T-helper 2 cell (primary cell): ENCODE measurements at places on chromosomes 12 and 14.

DNA sequence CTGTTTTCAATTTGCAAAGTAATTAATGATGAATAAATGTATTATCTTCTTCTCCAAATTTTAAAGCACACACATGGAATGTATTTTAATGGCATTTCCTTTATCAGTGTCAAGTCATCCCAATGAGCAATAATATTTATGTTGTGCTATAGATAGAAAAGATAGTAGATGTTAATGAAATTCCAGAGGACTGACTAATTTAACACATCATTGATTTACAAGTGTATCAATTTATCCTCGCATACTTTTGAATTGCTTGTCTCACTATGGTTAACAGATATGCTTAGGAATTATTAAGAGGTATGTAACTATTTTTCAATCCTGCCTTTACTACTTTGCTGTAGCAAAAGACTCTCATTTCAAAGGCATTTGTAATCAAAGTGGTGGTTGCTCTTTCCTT, 842.9 kb downstream of the SLC6A15 start:
- DNase-seq = no peak

DNA sequence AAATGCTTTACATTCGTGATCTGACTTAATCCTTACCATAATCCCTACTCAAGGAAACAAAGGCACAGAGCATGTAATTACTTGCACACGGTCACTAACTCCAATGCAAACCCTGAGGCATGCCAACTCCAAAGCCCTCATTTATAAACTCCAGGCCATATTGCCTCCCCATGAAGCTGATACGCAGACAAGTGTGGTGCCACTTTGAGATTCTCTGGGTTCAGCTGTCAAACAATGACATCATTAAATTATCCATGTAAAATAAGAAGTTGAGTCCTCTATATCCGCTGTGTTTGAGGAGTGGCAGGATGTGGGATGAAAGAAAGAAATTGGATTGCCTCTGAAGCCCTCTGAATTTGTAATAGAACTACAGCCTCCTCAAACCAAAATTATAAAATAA, 62.8 kb downstream of the ANO4 start:
- no peak for DNase-seq

DNA sequence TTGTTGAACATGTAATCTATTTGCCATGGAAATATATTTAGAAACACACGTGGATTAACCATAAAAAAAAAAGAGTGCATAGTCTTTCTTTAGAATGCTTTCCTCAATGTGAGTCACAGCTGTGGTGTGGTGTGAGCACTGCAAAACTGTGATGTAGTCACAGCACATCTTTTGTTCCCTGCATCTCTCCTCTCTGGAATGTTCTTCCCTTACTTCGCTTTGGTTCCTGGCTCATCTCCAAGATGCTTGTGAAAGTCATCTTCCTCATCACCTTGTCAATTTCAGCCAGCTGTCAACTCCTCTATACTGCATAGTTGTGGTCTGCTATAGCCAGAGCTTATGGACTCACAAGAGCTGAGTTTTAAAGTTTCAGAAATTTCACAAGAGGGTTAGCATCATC, 60.2 kb downstream of the STAB2 start:
- DNase-seq = no peak

GRCh38 chr12:131230340-131231031, 276.8 kb downstream of the ADGRD1 start:
- DNase-seq = no peak

GRCh38 chr14:100654814-100655740, 67.9 kb upstream of the BEGAIN start:
- DNase-seq = no peak

GRCh38 chr12:43238281-43238680, 313.7 kb downstream of the ADAMTS20 start:
- DNase-seq = no peak

DNA sequence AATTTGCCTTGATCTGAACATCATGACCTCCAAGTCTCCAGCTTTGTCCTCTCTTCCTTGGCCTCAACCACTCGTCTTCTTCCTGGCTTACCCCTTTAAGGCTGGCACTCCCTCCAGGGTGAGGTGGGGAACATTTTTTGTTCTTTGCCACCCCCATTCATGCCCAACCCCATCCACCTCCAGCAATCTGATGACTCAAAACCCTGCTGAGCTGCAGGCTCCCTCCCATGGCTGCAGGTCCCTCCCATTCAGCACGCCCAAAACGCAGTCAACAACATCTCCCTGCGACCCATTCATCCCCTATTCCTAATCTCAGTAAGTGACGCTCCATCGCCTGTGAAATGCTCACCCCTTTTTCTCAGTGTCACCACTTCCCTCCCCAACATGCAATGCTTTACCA, 138.8 kb upstream of the PRMT8 start:
- no peak for DNase-seq

DNA sequence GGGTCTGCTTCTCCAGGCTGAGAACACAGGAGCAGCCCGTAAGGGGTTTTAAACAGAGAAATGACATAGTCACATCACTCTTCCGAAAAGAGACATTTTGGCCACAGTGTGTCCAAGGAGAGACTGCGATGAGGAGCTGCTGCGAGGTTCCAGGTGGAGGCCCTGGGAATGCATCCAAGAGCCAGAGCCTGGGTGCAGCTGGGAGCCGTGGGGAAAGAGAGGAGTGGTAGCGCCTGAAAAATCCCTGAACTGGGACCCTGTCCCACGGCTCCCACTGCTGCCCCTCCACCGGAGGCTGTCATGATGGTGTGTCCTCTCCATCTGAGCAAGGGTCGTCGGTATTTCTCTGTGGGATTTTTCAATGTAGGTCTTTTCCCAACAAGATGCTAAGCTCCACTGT, 146.9 kb downstream of the BCL11B start:
- DNase-seq = no peak

GRCh38 chr14:83520837-83521236, 1987.2 kb upstream of the SEL1L start:
- DNase-seq = no peak

GRCh38 chr12:108683906-108684556, 47.3 kb downstream of the CORO1C start:
- DNase-seq = no peak

DNA sequence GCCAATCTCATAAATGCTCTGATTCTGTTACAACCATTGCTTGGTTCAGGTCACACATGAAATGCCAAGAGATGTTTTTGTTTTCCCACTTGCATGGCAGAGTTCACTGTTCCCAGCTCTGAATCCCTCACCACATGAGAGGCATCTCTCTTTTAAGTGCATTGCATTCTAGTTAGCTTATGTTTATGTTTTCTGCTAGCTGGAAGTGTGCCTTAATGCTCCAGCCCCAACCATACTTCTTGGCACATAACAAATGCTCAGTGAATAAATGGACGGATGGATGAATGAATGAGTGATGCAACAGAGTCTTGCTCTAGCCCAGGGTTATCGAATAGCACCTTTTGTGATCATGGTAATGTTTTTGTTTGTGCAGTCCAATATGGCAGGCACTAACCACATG, 197.3 kb downstream of the PPM1H start:
- no peak for DNase-seq

GRCh38 chr12:49555631-49556390, 12.1 kb downstream of the MCRS1 start:
- DNase-seq = no peak

DNA sequence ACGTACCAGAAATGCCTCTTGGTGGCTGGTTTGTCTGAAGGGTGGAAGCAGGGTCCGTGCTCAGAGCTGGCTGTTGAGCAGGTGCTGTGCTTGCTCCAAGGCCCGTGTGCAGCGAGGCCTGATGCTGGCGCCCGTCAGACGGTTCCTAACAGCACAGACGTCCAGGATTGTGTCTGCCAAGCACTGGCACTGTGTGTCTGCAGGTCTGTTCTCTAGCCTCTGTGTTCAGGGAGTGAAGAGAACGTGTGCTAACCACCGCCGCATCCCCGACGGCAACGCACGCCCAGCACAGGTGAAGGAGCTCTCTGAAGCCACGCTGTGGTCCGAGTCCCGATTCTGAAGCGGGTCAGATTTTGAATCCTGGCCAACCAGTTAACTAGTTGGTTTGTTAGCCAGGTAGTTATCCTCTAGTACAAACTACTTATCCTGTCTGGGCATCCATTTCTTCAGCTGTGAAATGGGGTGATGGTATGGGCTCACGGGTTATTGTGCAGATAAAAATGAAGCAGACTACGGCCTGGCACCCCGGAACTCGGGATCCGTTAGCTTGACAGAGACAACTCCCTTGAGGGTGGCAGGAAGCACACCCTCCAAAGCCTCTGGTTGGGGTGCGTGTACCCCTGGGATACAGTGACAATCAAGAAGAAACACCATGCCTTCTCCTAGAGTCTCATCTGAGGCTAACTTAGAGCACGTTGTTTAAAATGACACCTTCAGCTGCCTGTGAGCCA, 18.6 kb upstream of the TDRD9 start:
- no peak for DNase-seq

- no peak for DNase-seq
These were observed 2.3 kb downstream of the SPATS2 start for GRCh38 chr12:49369411-49370145.

GRCh38 chr14:100834082-100834793, 8.3 kb downstream of the MEG3 start:
- no peak for DNase-seq

DNA sequence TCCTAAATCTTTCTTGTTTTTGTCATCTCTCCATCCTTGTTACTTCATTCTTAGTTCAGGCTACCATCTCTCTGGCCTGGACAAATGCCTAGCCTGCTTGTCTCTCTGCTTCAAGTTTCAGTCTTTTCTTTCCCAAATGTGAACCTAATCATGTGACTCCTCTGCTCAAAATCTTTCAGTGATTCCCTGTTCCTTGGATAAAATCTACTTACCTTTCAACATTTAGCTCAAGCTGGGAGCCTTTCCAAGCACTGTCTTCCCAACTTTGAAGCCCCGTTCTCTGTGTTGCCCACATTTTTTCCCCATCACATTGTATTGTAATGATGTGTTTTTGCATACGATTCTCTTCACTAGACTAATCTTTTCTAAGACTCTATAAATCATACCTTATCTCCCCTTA, 24.7 kb downstream of the SLC7A8 start:
- no peak for DNase-seq

DNA sequence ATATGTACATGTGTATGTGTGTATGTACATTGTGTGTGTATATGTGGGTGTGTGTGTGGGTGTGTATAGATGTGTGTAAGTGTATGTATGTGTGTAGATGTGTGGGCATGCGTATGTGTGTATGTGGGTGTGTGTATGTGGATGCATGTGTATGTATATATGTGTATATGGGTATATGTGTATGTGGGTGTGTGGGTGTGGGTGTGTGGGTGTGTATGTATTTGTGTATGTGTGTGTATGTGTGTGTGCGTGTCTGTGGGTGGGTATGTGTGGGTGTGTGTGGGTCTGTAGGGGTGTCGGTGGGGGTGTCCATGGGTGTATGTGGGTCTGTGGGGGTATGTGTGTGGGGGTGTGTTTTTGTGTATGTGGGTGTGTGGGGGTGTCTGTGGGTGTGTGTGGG, 101.6 kb downstream of the PIWIL1 start:
- no peak for DNase-seq

GRCh38 chr14:103867020-103867419, 19.6 kb upstream of the PPP1R13B start:
- no peak for DNase-seq

DNA sequence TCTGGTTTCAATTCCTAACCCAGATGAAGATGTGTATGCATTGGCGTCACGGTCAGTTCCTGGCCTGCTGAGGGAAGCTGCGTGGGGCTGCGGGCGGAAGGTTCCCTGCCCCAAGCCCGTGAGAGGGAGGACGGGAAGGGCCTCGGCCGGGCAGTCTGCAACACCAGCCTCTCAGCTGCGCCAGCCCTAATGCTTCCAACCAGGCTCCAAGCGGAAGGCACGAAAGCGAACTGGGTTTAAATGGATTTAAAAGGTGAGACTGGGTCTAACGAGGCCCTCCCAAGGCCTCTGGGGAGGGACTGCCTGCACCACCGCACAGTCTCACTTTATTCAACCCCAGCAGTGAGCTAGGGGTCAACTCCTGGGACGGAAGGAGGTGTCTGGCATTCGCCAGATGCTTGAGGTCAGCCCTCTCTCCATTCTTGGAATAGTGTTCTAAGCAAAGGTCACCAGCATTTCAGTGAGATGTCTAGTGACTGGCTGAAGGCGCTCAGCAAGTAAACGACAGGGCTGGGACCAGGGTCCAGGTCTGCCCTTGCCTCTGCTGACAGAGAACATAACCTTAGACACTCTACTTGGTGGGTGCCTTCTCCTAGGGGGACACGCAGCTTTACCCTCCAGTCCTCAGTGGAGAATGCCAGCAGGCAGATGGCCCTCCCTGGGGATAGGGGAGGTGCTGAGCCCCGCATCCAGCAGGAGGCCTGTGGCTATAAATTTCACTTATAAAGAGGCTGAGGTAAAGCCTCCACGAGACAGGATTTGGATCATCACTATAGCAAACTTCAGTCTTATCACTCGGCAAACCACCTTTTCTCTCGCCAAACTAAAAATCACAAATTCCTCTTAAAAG, 92.2 kb downstream of the PIWIL1 start:
- DNase-seq = no peak

DNA sequence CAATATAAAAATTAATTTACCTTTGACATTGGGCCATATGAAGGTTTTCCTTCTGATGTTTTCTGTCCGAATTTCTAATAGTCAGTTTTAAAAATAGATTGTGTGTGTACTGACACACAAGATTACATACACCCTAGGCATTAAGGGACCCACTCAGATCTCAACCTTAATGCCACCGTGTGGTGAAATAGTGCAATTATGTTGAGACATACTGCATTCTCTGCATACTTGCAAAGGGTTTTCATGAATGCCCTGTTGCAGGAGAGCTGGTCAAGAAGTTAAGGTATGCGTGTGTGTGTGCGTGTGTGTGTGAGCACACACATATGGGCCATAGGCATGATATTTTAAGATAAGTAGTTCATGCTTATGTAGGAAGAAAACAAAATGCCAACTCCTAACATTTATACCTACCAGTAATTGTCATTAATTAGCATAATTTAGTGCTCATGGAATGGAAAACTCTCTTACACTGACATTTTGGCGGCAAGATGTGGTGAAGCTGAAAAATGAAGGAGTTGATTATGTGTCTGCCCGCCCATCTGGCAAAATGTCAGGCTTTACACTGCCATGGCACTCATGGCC, 58.8 kb downstream of the PIK3C2G start:
- DNase-seq = no peak

- no peak for DNase-seq
These were observed 80.5 kb upstream of the CAPRIN2 start for GRCh38 chr12:30835216-30835615.

DNA sequence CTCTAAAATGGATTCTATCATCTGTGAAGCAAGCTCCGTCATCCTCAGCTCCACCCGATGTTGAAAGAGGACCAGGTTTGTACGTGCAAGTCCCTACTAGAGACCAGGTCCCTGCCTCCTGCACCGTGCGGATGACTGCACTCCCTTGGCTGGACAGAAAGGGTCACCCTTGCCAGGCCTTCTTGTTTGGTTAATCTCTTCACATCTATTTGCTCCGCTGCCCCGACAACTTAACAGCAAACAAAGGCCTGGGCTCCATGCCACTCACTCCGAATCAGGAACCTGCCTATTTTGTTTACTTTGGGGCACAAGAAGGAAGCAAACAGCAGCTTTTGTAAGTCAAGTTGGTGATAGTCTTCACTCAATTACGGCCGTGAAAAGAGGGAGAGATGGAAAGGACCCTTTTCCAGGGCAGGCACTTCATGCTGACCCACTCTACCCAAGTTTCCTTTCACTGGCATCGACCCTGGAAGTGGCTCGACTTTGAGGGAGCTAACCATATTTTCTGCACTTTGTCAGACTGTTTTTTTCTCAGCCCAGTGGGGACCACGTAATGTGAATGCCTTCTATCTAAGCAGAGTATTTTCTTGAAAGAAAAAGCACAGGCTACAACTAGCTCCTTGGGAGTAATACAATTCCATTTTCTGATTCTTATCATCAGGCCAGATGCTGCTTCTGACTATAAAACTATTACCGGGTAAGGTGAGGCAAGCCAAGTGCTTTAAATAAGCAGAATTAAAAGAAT, 202.6 kb downstream of the FOXN3 start:
- no peak for DNase-seq

- no peak for DNase-seq
These were observed 17.0 kb downstream of the EEA1 start for GRCh38 chr12:92912052-92912451.
